Nephron progenitor cell (in vitro differentiated cells): ENCODE measurements at places on chromosomes 3 and 15.

DNA sequence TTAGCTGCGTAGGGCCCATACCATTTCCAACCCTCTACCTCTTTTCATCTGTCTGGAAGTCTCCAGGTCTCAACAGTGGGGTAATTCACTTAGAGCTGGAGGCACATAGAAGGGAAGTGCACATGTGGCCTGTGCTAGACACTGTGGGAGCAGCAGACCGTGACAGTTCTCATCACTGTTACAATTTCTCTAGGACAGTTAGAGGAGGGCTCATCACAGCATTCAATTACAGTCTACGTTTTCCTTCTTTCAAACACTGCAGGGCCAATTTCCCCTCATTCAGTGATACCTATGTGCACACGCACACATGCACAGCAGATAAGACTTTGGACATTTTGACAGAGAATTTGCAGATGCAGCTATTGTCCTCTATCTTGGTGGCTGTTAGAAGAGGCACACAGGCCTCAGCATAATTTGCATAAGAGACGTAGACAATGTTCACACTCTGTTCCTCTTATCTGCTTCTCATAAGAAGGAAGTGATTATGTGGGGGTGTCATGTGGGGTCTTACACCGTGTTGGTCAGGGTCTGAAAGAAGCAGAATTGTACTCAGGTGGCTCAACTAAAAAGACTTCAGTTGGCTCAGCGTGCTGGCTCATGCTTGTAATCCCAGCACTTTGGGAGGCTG is 12.6 kb upstream of the HRG start:
- DNase-seq, result no peak

- DNase-seq, result peak; percentile 69
These were observed 426 bp downstream of the CBLB start for GRCh38 chr3:105868431-105868741.

GRCh38 chr3:111070772-111071256 is 802 bp upstream of the NECTIN3 start:
- no peak for DNase-seq

GRCh38 chr3:140555666-140556065 is 122.2 kb upstream of the TRIM42 start:
- DNase-seq, result no peak

DNA sequence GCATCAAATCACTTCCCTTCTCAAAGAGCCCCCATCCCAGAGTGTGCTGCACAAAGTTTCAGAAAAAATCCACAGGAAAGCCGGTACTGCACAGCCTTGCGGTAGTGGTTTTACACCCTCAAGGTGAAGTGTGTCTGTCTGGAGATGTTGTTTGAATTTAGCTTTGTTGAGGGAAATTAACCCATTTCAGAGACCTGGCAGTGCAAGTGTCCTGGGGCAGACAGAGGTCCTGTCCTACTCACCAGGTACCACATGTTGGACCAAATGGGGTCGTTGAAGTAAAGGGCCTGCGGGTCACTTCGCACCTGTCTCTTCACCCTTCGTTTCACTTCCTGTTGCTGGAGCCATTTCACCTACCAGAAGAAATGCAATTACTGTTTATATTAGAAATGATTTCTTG is 57.8 kb downstream of the PCSK6 start:
- no peak for DNase-seq

GRCh38 chr3:46416811-46417510 is 9.9 kb downstream of the CCRL2 start:
- no peak for DNase-seq

- DNase-seq, result no peak
These were observed 500.6 kb downstream of the PYDC2 start for GRCh38 chr3:191961529-191961928.

- DNase-seq, result no peak
These were observed 109.2 kb downstream of the NEDD4 start for GRCh38 chr15:55884223-55884622.

DNA sequence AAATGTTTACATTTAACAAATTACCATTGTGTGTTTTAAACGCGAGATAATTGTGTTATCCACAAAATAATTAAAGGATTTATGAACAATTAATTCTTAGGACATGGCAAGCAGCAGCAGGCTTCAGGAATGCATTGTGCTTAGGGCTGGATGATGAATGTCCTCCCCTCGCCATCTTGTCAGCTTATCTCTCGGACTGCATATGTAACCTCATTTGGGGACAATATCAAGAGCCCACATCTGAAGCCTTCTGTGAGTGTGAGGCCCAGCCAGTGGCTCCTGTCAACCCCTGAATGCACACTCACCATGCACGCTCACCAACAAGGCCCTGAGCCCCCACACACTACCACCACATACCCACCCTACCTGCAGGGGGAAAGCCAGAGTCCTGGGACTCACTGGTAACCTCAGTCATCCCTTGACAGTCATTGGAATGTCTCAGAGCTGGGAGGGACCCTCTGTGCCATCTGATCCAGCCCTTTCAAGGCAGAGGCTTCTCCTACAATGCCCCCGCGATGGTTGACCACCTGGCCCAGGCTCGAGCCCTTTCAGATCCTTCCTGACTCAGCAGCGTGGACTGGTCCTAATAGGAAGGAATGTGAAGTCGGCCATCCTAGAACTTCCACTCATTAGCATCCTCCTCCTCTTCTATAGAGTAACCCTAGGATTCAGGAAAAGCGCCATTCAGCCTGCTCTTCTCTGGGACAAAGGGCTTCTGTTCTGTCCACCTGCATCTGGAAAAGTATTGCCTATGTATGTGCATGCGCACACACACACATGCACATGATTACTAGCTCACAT is 38.2 kb downstream of the MRPL46 start:
- no peak for DNase-seq
